ENCODE measurements at places on chromosomes 7 and 10. TPM values are rescaled to one million over a fixed set of nuclear protein-coding genes. Genes with fewer than 3 reads are reported as not detected.
A peak's percentile ranks its signal among the peaks of the same experiment; 100 is the strongest.

TMEM225B gene
- 0.43 TPM for total RNA-seq

AOC1 gene
- not detected for total RNA-seq

NUPR2 gene
- not detected for total RNA-seq

SPDYE16 gene
- not detected for total RNA-seq

CCDC7 gene
- total RNA-seq, result 2.3 TPM

HMX2 gene
- not detected for total RNA-seq

GRCh38 chr7:12119620-12120303, 91.3 kb upstream of the TMEM106B start:
- DNase-seq, result no peak

- peak; percentile 71 for DNase-seq
These were observed 254.1 kb downstream of the RELN start for GRCh38 chr7:103735377-103735776.

GRCh38 chr10:11679946-11680345, 62.2 kb upstream of the ECHDC3 start:
- no peak for DNase-seq

GRCh38 chr7:1733908-1734730, 64.0 kb downstream of the ELFN1 start:
- DNase-seq, result no peak

GRCh38 chr10:48507933-48508790, 96.7 kb downstream of the ARHGAP22 start:
- no peak for DNase-seq

DNA sequence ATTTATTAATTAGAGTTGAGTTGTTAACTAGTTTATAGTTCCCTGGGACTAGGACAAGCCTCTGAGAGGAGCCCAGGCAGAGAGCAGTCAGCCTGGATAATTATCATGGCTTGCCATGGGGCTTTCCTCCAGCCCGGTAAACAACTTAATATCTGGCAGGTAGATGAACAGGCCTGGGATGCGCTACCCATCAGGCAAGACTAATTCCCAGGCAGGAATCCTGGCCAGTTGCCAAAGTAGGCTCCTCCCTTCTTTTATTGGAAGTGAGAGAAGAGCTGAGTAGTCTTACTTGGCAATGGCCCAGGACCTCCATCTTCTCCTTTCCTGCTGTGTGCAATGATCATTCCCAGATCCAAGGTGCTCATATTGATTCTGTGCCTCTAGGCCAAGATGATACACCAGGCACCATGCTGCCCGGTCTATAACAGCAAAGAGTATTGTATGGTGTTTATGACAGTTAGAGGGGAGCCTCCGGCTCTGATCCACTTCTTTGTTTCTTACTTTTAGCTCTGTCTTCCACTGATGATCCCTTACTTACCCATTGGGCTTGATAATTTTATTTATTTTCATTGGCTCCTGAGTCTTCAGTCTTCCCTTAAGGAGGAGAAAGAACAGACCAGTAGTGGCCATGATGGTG, 408.7 kb downstream of the REEP3 start:
- no peak for DNase-seq

DNA sequence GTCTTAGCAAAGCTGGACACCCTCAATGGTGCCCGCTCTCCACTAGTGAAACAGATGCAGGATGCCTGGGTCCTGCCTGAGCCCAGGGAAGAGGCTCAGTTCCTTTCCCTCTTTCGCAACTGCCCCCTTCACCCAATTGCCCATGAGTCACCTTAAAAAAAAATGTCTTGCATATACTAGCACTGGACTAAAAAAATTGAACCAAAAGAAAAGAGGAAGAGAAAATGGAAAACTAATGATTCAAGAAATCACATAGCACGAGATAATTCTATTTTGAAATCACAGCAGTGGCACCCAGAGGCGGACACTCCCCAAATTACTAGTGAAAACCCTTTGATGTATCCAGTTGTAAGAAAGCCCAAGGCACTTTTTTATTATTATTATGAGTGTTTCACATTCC, 972.5 kb downstream of the LRMDA start:
- no peak for DNase-seq

- no peak for DNase-seq
These were observed 513 bp downstream of the HOXA7 start for GRCh38 chr7:27155816-27156507.

DNA sequence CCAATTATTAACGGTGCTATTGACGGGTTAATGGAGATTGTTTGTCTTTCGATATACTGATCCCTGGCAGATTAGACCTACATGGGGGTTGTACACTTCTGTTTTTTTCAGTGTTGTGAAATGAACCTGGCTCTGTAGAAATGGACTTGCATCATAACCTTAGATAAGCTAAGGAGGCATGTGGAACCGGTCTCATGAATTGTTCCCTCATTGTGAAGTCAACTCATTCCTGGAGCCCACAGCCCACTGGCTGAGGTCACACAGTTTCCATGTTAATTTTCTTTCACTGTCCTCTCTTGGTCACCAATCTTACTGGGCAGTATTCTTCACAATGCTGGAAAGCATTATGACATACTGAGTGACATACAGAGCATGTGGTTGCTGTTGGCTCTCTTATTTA, 202.8 kb downstream of the BMPER start:
- DNase-seq, result peak; percentile 72

DNA sequence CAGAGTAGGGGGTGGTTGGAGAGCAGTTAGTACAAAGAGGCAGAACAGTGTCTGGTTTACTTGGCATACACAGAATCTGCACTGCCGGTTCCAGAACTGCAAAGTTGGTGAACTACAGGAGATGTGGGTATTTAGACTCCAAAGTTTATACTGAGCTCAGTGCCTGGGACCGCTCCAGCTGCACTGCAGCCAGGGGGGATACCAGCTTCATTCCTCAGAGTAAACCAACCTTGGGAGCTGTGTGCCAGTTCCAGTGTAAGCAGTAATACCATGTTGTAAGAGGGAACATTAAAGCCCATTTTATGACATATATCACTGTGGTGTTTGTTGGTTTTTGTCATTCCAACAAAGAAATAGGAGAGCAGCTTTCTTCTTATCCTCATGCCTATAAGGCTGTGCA, 23.4 kb downstream of the LOXL4 start:
- no peak for DNase-seq

DNA sequence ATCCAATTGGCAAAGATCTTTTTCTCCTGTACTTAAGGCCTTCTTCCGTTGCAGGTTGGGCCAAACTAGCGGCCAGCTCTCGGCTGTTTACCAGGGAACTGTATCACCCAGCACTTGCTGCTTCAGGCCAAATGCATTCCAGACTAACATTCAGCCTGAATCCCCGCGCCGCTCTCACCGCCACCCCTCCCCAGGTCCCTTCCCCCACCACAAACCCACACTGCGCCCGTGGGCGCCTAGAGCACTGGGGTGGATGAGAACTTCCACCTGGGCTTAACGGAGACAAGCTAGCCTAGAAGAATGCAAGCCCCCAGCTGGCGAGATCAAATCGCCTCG, 676 bp downstream of the TCAF1 start:
- DNase-seq, result peak; percentile 60

DNA sequence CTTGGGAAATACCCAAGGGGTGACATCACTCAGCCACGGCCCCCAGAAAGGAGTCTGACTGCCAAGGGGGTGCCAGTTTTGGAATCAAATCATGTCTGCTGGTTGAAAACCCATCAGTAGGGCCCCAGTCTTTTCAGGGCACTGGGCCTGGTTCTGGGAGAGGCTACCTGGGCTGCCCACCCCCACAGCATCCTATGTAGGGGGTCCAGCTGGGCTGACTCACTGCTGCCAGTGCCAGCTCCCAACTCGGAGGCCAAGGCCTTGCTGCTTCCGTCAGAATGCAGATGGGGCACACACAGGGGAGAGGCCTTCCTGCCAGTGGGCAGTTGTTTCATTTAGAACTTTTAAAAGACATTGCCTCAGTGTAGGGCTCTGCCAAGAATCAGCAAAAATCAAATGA, 39.5 kb upstream of the DMBT1 start:
- no peak for DNase-seq

DNA sequence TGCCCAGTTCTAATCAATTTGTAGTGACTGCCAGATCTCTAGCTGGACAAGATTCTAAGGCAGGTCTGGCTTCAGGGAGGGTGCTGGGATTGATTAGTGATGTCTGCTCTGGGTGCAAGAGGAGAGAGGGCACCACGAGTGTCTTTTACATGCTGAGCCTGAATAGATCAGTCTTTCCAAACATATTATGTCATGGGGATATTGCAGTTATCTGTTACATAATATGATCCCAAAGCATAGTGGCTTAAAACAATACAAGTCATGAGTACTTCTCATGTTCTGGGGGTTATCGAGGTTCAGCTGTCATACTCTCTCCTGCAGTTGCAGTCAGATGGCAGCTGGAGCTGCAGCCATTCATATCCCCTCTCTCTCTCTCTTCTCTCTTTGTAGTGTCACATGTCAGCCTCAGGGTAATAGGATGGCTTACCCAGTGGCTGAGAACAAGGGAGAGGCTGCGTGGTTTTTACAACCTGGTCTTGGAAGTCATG, 26.0 kb downstream of the SLC29A3 start:
- no peak for DNase-seq

DNA sequence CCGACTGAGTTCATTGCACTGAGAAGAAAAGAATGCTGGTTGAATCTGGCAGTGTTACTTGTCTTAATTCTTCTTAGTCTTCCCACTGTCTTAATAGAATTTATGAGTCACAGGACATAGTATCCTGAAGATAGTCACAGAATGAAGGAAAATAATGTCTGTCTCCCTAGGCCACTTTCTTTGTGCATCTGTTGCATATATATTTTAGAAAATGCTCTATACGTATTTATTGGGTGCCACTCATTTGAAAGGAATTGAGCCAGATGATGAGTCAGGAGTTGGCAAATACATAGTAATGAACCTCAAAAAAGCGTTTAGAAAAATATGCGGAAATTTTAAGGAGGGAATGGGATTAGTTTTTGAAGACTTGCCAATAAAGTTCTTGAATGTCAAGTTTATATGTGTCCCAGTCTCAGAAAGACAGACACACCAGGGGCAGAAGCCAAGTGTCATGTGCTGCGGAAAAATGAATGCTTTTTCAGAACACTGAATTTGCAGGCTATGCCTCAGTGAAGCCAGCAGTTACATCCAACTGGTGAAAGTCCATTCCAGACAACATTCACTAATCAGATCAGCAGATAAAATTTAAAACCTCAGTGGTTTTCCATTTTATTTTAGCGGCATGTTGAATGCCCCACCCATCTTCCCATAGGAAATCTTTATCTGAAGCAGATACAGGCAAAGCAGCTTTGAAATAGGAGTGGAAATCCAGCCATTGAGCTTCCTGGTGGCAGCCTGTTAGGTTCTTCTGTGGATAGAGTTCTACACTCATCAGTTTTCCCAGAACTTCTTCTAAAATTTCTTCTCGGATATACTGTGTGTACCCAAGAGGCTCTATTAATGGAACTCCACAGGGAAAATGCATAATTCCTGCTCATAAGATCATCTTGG, 308.4 kb downstream of the BICC1 start:
- DNase-seq, result peak; percentile 72

GRCh38 chr10:7334642-7334964, 76.2 kb downstream of the SFMBT2 start:
- DNase-seq, result no peak

DNA sequence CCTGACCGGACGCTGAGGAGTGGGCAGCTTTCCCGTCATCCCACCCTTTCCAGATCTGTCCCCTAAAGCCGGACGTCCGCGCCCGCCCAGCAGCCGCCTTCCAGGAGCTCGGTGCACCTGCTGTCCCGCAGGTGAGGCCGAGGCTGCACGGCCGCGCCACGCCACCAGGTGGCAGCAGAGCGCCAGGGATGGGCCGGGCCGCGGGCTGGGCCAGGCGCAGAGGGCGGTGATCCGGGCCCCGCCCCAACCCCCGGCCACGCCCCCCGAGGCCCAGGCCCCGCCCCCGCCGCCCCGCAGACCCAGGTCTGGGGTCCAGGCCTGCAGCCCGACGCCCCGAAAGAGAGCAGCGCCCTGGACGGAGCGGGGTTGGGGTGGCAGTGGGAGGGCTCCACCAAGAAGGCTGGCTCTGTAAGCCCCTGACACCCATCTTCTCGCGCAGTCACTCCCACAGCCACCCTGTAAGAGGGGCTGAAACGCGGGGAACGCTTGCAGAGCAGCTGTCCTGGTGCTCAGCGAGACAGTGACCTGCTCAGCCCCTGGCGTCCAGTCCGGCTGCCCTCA, 32.2 kb downstream of the FOXL3 start:
- no peak for DNase-seq

All from astrocyte (in vitro differentiated cells and primary cell).